ENCODE measurements at places on chromosomes 4 and X.
A peak's percentile ranks its signal among the peaks of the same experiment; 100 is the strongest.

- no peak for DNase-seq
Observed at GRCh38 chrX:150547375-150548115, 20.9 kb upstream of the MTM1 start.

DNA sequence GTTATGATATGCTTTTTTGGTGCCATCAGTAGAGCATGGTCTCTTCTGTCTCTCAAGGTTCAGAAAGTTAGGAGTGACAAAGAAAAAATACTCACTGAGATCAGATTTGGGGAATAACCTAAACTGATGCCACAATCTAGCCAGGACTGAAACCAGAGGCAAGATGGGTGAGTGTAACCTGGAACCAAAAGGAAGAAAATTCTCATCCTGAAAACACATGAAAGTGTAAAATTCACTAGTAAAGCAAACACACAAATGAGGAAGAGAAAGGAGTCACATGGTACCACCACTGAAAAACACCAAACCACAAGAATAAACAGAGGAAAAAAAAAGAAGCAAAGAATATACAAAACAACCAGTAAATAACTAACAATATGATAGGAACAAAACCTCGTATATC lies 96.4 kb downstream of the ANXA10 start:
- DNase-seq: no peak

- no peak for DNase-seq
Observed at GRCh38 chr4:136934601-136935000, 597.7 kb downstream of the PCDH18 start.

- no peak for DNase-seq
Observed at GRCh38 chrX:137234651-137235402, 201.0 kb upstream of the GPR101 start.

DNA sequence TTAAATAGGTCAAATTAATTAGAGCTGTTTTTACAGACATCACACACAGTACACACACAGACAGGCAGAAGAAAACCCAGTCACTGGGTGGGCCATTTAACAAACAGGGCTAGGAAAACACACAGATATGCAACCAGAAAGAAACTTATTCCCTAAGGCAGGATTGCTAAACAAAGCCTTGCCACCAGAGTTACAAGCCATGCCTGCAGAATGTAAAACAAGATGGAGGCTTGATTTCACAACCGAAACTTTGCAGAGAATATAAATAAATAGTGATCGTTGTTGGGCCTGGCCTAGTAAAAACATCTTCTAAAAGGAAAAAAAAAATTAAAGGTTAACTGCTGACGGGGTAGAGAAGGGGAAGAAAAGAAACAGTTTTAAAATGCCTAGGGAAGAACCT lies 212.3 kb downstream of the NAP1L3 start:
- no peak for DNase-seq

DNA sequence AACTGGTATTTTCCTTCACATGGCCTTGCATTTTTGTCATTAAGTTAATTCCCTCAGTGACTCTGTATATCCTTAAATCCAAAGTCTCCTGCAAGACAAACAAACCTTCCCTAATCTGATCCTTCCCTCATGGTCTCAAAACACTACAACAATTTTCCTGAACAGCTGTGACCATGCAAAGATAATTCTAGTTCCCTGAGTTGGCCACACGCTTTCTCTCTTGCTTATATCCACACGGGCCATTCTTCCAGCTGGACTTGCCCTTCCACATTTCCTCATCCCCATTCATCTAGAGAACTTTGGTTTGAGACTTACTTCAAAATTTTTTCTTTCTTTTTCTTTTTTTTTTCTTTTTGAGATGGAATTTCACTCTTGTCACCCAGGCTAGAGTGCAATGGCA lies 1590.7 kb downstream of the STIM2 start:
- no peak for DNase-seq

- no peak for DNase-seq
Observed at GRCh38 chr4:100778431-100778830, 260.6 kb upstream of the EMCN start.

DNA sequence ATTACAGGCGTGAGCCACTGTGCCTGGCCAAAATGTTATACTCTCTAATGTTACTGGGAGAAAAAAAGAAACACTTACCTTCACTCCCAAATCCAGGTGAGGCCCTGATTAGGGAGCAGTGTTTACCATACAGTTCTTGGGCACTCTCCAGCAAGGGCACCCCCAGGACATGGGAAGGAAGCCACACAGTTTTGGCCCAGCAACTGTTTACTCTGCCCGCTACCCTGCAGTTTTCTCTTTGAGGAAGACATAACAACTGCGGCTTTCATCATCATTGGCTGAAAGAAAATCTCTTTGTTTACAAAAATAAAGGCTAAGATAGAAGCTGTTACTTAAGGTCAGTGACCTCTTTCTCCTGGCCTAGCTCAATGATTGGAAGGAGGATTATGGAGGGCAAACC lies 145.5 kb upstream of the DUSP21 start:
- no peak for DNase-seq

- peak; percentile 1 for DNase-seq
Observed at GRCh38 chr4:99462875-99463464, 27.8 kb upstream of the ADH7 start.

GRCh38 chr4:189826657-189827056 lies 114.0 kb upstream of the FRG1 start:
- DNase-seq: no peak

DNA sequence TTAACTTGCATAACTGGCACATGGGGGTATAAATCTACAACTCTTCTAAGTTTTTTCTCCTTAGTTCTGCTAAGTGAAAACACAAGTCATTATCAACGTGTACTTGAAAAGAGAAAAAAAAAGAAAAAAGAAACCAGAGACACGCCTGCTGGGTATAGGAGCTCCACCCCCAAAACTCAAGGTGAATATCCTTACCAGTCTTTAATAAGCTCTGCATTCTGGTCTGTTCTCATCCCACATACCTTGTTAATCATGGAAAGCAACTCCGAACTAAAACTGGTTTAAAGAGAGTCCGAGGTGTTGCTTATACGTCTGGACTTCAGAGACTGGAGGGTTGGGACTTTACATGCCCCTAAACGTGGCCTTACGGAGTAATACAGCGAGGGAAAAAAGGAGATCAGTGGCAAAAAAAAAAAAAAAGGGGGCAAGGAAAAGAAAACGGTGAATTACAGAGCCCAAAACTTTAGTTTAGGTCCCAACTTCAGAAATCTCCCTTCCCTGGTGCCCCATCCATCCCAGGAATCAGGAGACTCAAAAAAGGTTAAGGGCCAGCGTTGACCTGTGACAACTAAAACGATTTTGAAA lies 1.0 kb downstream of the PGRMC2 start:
- no peak for DNase-seq

GRCh38 chrX:115650449-115650848 lies 89.5 kb downstream of the PLS3 start:
- no peak for DNase-seq

DNA sequence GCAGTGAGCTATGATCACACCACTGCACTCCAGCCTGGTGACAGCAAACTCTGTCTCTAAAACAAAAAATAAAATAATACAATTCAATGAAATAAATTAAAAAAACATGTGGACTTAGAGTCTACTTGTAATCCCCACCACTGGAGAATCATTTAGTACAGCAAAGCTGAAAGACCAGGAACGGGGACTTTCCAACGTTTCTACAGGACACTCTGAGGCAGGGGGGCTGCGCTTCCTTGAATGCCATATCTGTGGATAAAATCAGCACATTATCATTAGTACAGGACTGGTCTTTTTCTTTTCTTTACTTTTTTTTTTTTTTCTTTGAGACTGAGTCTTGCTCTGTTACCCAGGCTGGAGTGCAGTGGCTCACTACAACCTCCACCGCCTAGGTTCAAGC lies 124.8 kb downstream of the MXRA5 start:
- no peak for DNase-seq

DNA sequence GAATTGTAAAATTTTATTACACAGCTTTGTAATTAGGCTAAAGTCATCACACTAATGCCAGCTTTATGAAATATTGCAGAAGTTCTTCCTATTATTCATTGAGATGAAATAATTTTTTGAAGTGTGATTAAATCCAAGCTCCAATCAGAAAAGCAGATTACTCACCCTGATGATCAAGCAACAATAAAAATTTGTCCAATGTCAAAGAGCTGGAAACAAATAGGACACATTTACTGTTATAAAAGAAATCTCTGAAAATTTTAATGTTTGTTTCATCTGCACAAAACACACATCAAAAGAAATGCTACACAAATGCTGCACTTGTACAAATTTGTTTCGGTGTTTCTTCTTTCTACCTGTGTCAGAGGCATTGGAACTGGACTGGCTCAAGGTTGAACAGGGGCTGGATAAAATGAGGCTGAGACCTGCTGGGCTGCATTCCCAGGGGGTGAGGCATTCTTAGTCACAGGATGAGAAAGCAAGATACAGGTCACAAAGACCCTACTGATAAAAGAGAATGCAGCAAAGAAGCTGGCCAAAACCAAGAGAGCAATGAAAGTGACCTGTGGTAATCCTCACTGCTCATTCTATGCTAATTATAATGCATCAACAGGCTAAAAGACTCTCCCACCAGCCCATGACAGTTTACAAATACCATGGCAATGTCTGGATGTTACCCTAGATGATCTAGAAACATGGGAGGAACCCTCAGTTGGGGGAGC lies 78.3 kb downstream of the GASK1B start:
- no peak for DNase-seq

- no peak for DNase-seq
Observed at GRCh38 chr4:150577796-150578195, 4.2 kb upstream of the MAB21L2 start.

DNA sequence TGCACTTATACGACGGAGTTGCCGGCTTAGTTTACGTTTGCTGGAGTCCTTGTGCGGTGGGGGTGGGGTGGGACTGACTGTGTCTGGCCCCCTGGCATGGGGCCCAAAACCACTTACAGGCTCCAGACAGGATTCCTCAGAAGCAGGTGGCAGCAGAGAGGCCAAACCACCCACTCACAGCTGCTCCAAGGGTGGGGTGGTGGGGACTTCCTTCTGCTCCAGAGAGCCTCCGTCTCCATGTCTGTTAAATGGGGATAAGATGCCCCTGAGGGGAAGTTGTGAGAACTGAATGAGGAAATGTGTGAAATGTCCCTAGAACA lies 36.7 kb downstream of the PSAPL1 start:
- no peak for DNase-seq

GRCh38 chr4:25033526-25033925 lies 2.8 kb upstream of the LGI2 start:
- DNase-seq: no peak

DNA sequence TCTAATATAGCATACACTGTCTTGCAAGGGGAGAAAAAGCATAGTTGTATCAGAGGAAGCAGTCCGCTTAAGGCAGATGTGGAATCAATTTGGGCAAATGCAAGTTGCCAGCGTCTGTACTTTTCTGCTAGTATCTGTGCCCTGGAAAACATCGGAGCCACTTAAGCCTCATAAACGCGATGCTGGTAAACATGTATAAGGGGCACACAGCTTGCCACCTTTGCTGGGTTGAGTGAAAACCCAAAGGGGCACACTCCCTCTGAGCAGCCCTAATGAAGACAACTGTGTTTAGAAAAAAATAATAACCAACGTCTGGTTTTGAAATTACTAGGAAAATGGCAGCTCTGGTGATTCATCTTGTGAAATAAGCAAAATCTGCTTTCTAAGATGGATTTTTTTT lies 24.3 kb downstream of the SMIM20 start:
- no peak for DNase-seq

- DNase-seq: no peak
Observed at GRCh38 chr4:108543359-108543968, 76.9 kb upstream of the RPL34 start.

DNA sequence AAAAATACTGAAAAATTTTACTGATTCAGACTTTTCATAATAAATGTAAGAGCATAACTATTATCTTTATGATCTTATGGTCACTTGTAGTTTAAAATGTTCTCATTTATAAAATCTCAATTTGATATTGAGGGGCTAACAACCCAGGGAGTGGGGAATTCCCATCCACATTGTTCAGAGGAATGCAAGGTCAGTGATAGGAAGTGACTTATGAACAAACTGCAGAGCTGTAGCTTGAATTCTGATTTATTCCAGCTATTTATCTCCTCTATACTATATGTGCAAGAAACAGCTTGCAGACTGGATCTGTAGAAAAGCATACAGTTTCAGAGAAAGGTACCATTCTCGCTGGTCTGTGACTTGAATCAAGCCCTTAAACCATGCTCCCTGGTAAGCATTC lies 61.6 kb downstream of the SEC24D start:
- DNase-seq: no peak

DNA sequence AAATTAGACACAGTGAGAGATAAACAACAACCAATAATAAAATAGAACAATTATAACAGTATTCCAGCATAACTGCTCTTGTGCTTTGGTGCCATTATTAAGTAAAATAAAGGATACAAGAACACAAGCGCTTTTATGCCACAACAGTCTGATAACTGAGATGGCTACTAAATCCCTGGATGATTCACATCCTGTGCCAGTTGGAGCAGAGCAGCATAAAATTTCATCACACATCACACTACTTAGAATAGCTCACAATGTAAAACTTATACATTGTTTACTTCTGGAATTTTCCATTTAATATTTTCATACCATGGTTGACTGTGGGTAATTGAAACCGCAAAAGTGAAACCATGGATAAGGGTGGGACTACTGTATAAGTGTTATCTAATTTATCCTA lies 399.9 kb upstream of the CNKSR2 start:
- DNase-seq: no peak

DNA sequence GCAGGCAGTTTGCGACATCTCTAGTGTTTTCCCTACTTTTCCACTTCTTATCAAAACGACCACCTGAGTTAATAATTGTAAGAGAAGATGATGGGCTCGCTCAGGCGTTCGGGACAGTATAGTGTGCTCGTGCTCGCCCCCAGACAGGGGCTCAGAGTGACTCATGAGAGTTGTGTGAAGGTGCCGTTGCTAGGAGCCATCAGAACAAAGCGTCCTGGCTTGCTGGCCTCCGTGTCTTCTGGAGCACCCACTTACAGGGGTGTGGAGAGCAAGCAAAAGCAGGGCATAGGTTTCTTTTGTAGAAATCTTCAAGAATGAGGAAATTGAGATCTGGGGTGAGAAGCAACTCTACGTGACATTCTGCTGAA lies 73.0 kb upstream of the ADGRG2 start:
- no peak for DNase-seq

DNA sequence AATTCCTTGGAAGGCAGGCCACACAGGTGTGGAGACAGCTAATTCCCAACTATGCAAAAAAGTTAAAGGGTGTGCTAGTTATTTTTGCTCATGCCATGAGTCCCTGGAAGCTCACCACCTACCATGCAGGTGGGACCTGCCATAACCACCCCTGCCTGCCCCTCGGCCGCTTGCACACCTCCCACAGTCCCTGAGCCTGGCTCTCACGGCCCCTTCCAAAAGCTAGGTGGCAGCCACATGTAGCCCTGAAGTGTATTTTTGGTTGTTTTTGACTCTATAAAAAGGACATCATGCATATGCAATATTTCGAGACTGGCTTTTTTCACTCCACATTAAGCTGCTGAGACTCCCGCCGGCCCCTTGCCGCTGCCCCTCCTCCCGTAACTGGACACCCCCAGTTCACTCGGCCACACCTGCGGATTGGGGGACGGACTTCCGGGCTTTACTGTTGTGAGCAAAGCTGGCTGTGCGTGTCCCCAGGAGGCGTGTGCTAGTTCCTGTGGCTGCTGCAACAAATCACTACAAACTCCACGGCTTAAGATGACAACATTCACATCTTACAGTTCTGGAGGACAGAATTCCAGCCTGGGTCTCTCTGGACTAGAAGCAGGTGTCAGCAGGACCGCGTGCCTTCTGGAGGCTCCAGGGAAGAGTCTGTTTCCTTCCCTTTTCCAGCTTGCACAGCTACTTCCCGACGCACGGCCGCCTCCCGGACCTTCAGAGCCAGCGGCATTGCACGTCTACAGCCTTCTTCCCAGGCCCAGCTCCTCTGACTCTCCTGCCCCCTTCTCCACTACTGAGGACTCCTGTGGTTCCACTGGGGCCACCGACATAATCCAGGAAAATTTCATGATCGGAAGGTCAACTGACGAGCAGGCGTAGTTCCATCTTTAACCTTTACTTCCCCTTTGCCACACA lies 24.8 kb downstream of the ZFYVE28 start:
- no peak for DNase-seq

Data from stimulated activated CD8-positive, alpha-beta memory T cell treated with anti-CD3 and anti-CD28 coated beads, Interleukin-7, amount 100 ng/mL, for 1 hour (primary cell).